Fibroblast of skin of left quadriceps (primary cell): ENCODE measurements at places on chromosomes 4 and X.
A peak's percentile ranks its signal among the peaks of the same experiment; 100 is the strongest.

- DNase-seq, result no peak
Measured at GRCh38 chr4:171813526-171814250, 484 bp downstream of the GALNTL6 start.

- no peak for DNase-seq
Measured at GRCh38 chrX:39893417-39894338, 204.1 kb downstream of the BCOR start.

DNA sequence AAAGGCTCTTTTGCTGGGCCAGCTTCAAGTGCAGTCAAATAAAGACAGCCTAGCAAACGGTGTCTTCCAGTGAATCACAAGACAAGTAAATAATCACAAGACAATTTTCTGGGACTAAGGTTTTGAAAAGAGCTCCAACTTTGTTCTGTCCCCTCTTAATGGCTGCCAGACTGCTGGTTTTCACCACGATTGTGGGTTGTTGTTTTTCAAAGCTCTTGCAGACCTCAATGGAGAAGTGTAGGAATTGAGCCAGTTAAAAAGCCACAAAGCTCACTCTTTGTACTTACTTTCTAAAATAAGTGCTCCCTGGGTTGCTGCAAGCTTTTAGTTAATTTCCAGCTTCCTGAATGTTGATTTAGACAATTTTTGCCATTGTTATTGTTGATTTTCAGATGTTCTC lies 405.8 kb upstream of the HTR2C start:
- no peak for DNase-seq

DNA sequence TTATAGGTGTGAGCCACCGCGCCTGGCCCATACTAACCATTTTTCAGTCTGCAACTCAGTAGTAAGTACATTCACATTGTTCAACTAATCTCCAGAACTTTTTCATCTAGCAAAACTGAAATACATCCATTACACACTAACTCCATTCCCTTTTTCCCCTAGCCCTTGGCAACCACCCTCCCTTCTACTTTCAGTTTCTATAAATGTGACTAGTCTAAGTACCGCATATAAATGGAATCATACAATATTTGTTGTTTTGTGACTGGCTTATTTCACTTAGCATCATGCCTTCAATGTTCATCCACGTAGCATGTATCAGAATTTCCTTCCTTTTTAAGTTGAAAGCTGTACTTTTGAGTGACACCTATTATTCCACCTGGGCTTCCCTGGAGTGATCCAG lies 44.6 kb upstream of the SETD7 start:
- DNase-seq, result no peak

DNA sequence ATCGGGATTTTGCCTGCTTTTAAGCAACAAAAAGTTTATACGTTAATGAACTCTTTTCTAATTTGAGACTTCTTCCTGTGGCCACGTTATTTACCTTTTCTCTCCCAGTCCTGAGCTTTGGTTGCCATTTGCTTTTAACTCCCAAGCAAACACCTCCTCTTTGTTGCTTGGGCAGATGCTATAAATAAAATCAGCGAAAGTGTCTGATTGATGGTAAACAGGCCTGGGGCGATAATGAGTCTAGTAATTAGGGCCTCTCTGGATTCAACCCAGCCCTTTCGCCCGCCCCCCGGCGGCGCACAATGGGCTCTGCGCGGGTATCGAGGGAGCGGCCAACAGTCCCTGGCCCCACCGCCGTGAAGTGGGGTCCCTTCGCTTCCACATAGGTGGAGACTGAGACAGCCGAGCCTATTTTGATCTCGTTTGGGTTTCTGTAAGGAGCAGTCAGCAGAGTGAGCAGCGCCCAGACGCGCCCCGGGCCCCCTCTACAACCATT lies 790 bp downstream of the CLGN start:
- DNase-seq, result no peak

DNA sequence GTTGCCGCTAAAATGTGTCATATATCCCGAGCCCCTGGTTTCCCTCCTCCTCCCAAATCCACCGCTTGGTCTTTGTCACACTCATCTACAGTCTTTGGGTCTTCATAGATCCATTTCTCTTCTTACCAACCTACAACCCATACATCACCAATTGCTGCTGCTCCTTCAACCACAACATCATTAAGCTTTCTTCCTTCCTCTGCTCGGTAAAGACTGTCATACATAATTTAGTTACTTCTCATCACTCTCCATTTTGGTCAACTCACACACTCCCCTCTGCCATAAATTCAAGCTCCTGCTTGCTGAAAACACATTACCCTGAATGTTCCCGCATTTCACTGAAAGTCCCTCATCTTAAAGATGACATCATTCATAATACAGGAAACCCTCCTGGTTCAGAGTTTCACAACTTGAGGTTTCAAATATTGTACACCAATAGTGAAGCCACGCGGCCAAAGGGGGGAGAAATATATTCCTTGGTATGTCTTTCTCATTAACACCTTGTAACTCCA lies 1.7 kb upstream of the DCTD start:
- no peak for DNase-seq

DNA sequence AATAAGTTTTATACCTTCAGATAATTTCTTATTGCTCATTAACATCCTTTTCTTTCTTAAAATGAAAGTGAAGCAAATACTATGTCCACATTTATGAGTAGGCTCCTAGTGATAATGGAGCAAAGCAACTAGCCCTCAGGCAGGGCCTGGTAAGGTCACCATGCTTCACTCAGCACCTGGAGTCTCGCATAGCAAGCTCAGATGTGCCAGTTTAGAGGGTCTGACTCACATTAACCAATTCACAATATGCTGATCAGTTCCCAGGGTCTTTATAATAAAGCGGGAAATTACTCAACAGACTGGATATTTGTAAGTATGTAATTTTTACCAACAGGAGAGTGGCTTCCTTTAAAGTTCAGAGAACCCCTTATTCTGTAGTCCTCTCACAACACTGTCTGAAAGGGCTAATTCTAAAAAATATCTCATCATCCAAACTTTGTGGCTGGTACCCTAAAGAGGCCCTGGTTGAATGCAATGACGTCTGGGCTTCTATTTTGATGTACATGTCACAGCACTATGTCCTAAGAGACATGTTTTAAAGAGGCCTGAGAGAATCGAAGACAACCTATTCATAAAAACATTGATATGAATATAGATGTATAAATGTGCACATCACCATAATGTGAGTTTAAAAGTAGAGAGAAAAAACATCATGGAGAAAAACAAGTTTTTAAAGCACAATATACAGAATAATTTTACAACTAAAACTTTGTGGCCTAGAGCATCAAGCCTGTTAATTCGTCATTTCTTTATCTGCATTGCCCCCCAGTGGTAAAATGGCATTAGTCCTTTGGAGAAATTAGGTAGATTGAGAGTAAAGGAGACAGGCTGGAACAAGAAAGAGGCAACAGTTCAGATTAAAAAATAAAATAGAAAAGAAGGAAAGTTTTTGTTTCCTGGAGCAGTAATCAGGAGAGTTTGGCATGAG lies 44.3 kb downstream of the IL21 start:
- DNase-seq, result no peak

GRCh38 chrX:143095321-143095720 lies 69.6 kb downstream of the SPANXN4 start:
- no peak for DNase-seq

GRCh38 chr4:34466411-34466810 lies 1777.9 kb downstream of the ARAP2 start:
- no peak for DNase-seq

DNA sequence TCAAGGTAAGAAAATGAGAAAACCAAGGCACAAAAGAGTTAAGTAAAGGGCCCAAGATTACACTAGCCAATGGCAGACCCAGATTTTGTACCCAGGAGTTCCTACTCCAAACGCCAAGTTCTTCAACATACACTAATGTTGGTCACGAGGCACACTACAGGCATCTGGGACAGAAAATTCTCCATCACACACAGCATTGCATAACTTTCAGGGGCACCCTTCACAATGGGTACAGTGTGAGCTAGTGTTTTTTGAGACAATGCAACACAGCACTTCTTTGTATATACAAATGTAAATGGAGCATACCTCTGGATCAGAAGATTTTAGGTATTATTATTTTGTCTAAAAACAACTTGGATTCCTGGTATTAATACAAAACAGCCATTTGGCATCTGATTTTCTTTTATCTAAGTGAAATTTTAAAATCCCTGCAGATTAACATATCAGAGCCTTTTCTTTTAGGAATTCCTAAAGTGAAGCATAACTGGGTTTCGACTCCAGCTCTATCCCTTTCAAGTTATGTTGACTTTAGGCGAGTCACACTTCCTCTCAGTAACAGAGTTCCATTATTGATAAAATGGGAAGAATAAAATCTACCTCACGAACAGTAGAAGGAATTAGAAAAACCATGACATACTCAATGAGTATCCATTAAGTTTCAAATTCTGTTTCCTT lies 41.1 kb downstream of the ADGRA3 start:
- peak; percentile 20 for DNase-seq

GRCh38 chrX:47877327-47877726 lies 40.6 kb downstream of the ZNF81 start:
- DNase-seq, result no peak

DNA sequence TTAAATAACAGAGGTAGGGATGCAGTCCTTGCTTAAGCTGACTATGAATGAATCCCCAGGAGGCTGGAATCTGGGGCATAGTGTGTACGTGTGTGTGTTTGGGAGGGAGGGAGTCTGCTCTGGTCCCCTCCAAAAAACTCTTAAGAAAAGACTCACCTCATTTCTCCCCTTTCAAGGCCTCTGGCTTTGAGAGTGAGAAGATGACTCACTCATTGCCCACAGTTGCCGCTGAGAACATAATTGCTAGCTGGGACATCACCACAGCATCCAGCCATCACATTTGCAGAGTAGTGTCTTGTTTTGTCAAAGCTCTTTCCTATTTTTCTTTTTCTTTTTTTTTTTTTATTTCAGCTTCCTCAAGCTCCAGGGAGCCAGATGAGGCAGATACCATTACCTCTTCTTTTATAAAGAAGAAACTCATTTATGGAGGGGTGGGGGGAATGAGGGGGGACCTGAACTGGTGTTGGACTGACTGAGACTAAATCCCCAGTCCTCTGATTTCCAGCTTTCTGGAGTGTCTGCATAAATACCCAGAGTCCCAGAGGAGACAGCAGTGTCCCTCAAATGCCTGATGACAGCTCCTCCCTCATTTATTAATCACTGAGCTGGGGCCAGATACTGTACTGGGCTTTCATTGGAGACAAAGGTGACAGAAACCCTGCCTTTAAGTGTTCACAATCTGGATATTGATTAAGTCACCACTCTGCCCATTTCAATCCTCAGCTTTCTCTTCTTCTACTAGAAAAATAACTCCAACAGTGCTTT lies 61.9 kb upstream of the LAS1L start:
- DNase-seq, result peak; percentile 24

DNA sequence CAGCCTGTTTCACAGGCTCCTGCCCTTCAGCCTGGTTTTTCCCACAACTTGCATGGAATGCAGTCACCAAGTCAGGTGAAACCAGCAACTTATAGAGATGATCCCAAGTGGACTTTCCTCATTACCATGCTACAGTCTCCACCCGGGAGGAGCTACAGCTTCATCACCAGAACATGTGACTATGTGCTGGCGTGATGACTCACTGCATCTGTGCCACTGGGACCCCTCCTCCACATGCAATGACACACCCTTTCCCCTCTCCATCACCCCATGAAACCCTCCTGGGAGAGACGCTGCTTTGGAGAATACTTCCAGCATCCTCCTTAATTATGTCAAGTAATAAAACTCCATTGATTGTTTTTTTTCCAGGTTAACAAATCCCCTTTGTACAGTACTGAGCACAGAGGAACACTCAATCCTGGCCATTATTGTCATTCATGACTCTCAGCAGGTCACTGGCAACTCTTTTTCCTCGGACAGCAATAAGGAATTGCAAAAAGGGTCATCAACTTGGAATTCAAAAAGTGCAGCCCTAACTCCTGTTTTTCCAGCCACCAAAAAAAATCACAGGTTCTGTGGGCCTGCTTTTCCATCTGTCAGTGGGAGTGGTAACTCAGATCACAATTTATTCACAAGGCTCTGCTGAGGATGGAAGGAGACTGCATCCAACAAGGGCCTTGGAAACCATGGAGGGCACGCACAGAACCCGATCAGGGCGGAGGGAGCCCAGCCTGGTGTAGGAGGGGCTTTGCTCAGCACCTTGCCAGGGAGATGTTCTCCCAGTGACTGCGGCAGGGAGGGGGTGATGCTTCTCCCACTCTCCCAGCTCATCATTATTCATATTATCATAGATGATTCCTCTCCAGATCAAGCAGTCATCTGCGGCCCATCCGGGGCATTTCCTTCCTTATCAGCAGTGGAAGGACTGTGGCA lies 17.4 kb downstream of the QDPR start:
- DNase-seq, result no peak

DNA sequence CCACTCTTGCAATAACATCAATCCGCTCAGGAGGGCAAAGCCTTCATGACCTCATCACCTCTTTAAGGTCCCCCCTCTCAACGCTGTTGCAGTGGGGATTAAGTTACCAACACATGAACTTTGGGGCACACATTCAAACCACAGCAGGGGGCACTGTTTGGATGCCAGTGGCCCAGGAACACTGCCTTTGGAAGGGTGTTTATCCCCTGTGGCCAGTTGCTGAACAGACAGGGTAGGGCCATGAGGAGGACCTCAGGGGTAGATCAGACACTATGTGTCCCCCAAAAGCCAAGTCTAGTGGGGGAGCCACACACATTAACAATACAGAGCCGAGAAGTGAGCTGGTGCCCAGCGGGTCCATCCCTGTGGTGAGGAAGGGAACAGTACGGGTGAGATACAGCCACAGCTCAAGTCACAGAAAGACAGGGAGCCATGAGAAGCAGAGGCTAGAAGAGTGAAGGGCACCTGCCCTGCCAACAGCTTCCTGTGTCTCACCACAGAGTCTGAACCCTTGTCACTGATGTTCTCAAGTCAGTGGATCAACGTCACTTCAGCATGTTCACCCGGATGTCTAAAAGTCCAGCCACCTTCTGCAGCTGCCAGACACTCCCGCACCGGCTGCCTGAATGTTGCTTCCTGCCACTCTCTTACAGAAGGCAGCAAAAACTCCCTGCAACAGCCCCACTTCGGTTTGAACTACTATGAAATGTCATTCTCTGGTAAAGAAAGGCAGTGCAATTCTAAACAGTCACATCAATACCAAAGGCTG lies 19.9 kb upstream of the MXD4 start:
- DNase-seq, result no peak

DNA sequence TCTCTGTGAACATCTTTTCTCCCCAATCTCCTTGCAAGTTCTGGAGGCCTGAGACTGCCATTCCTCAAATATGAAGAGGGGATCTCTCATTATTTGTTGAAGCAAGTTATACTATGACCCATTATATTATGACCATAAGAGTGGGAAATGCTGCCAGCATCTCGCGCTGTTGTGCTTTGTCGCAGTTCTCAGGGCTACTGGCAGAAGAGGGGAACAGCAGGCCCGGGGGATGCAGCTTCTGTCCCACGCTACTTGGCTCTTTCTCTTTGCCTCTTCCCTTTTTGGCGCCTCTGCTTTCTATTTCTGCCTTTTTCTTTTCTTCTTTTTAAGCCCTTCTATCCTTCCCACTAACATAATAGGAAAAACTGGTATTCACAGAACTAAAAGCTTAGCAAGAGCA lies 64.2 kb downstream of the GEMIN8 start:
- DNase-seq, result no peak

DNA sequence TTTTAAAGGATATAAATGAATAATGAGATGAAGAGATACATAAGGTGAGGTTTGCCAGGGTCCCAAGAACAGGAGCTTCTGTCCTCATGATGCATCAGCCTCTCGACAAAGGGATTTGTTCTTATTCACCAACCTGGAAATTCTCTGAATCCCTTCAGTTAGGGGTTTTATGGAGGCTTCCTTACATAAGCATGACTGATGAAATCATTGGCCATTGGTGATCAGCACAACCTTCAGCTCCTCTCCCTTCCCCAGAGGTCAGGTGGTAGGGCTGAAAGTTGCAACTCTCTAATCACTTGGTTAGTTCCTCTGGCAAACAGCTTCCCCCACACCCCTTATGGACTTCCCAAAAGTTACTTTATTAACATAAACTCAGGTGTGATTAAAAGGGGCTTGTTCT lies 222.0 kb downstream of the SPRY1 start:
- no peak for DNase-seq
